ENCODE measurements at places on chromosomes 5 and 9. TPM values are rescaled to one million over a fixed set of nuclear protein-coding genes. Genes with fewer than 3 reads are reported as not detected.
A peak's percentile ranks its signal among the peaks of the same experiment; 100 is the strongest.

TMOD1 gene
- total RNA-seq: 0.08 TPM

NFIL3 gene
- total RNA-seq: 31.1 TPM

OTULINL gene
- 1.0 TPM for total RNA-seq

MLLT3 gene
- 16.2 TPM for total RNA-seq

SLC36A2 gene
- total RNA-seq: not detected

DCAF10 gene
- total RNA-seq: 21.6 TPM

PLK2 gene
- total RNA-seq: 343 TPM

- no peak for DNase-seq
Measured at GRCh38 chr5:80124121-80124918, 89.2 kb downstream of the THBS4 start.

GRCh38 chr5:172095368-172096206 is 89.1 kb upstream of the FBXW11 start:
- DNase-seq: no peak

DNA sequence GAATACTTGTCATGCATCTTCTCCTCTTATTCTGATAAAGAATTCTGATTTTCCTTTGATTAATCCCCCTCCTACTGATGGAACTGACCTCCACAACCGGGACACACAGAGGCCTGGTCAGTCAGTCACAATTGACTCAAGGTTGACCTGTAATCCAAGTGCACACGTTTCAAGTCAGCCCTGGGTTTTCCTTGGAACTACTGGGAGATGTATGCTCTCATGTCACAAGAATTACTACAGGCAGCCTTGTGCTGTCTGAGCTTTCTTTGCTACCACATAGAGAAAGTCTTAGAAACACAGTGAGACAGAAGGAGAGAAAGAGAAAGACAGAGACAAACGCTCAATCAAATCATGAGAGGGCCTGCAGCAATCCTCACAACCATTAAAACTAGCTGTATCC is 345.8 kb downstream of the PDE4D start:
- DNase-seq: no peak

DNA sequence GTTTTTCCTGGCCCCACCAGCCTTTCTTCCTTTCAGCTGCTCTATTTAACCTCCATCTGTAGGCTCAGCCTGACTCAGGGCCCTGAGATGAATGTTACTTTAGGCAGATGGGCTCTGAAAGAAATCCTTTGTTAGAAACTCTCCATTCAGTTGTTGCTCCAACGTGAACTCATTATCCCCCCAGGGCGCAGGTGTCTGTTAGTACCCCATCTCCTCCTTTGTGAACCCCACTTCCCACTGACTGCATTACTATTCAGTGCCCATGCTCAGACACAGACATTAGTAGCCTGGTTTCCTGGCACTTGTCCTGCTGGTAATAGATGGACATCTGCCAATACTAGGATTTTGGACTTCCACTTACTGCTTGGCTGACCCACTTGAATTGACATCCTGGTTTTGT is 1271.6 kb downstream of the PTPRD start:
- no peak for DNase-seq

DNA sequence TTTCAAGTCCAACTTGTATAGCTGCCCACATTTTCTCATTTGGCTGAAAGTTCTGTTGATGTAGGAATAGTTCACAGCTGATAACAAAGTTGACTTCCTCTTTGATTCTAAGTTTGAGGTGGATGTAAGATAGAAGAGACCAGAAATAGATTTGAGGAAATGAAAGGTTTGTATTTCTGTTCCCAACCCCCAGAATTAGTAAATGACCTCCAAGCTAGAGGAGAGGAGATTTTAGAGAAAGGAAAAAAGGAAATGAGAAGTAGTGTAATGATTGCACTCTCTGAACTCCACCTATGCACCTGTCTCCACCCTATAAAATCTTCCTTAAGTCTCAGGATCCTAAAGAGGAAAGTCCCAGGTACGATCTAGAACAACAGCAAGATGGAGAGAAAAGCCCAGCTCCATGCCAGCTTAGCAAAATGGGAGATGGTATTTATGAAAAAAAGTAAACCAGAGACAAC is 130.4 kb upstream of the POC5 start:
- DNase-seq: no peak

- no peak for DNase-seq
Measured at GRCh38 chr9:97480749-97481148, 20.7 kb upstream of the TMOD1 start.

DNA sequence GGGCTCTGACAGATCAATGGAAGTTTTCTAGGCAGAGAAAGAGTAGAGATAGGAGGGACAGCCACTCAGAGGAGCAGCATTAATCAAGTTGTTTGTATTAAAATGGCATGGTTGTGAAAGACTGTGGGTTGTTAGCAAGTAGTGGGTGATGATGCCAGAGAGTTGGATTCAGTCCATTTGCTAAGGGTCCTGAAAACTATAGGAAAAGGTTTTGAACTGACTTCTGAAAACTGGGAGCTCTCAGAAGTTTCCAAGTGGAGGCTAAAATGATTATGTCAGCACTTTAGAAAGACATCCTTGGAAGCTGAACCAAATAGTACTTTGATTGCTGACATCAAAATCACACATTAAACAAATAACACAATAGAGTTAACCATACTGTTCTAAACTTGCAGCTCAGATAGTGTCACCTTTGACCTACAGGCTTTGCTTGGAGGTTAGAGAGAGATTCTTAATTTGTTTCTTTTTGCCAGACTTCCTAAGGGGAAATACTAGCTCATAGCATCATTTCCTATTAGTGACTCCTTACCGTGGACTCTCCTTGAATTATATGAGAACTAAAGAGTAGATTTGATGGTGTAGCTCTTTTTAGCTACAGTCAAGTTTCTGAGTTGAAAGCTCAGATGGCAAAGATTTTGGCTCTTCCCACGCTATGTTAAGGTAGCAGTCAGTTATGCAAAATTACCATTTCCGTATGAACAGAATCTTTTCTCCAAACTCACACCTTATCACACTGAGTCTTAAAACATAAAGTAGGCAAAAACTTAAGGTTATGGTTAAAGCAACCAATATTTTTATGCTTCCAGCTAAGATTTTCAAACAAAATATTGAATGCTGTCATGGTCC is 277.1 kb downstream of the NR3C1 start:
- no peak for DNase-seq

- DNase-seq: peak; percentile 61
Measured at GRCh38 chr9:82923092-82923911, 139.6 kb downstream of the RASEF start.

DNA sequence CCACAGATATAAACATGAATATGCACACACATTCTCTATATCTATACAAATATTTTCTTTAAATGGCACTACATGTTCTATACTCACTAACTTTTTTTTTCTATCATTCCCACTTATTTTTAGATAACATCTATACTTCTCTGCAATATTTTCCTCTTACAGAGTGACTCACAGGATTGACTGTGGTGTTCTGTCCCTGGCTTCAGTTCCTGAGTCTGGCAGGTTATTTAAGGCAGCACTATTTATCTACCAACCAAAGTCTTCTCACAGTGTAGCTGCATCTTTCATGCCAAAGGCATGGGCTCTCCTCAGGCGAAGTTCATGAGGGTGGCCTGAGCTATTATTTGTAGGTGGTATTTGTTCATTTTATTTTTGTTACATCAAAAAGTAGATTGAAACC is 409.0 kb downstream of the PRR16 start:
- no peak for DNase-seq

GRCh38 chr9:87499424-87500017 is 1.9 kb downstream of the DAPK1 start:
- DNase-seq: no peak

GRCh38 chr9:114571391-114571790 is 16.2 kb upstream of the ATP6V1G1 start:
- DNase-seq: no peak

DNA sequence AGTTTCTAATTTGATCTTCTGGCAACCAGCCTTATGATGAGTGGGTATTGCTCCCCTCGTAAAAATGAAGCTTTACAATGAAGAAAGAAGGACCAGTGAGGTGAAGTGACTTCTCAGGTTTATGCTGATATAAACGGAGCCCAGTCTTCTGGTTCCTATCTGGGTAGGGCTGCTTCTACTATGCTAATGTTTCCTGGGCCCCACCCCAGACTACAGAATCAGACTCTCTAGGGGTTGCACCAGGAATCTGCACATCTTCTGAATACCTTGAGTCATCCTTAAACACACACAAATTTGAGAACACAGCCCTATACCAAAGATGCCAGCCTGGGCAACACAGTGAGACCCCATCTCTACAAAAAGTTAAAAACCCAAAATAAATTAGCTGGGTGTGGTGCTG is 16.2 kb downstream of the BTF3 start:
- DNase-seq: no peak

DNA sequence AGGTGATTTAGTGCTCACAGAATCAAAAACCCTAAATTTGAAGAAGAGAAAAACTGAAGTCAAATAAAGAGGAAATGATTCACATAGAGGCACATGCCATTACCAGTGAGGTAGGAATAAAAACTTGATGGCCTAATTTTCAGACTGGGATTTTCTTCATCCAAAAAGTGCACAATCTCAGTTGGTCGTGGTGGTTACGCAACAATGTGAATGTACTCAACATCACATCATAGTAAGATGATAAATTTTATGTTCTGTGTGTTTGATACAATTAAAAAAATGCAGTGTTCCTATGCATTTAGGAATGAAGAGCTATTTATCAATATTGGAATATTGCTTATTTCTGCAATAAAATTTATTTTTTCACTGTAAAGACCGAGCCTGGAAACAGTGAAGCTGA is 60.7 kb downstream of the SV2C start:
- no peak for DNase-seq

- DNase-seq: no peak
Measured at GRCh38 chr5:74736759-74737158, 30.2 kb downstream of the GFM2 start.

GRCh38 chr9:33341182-33341581 is 50.9 kb downstream of the NFX1 start:
- DNase-seq: no peak

DNA sequence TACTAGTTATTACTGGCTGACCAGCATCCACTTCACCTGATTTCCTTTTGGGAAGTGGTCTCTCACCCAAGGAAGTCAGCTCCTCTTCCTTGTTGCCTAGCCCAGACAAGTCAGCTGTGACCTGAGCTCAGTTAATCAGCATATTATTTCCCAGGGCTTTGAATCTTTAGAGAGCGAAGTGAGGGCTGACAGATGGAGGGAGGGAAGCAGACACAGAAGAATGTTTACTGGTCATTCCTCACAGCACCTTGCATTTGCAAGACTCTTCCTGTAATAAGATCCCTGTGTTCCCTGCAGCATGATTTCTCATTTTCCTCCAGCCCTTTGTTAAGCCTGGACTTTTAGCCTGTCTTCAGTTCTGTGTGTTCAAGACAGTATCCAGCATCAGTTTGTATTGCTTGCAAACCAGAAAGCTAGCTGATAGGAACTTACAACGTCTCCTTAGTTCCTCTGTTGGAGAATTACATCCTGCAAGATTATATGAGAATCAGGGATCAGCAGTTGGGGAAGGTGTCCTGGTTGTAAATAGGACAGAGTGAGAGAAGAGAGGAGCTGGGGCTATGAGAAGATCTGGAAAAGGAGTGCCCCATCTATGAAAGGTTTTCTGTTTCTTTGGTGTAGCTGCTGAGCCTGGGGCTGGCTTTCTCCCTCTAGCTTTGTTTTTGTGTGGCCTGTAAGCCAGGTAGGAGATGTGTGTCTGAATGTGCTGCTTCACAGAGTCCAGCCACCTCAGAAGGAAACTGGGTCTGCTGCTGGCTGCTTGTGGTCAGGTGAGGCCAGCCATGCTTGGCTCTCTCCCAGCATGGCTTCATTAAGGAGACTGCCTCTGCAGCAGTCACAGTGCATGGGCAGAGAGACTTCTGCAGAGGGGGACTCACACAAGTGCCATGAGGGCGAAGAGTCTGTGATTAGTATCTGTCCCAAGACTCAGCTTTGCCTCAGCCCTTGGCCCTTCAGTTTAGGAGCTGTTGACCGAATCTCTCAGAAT is 50.3 kb downstream of the MAN2A1 start:
- peak; percentile 61 for DNase-seq

DNA sequence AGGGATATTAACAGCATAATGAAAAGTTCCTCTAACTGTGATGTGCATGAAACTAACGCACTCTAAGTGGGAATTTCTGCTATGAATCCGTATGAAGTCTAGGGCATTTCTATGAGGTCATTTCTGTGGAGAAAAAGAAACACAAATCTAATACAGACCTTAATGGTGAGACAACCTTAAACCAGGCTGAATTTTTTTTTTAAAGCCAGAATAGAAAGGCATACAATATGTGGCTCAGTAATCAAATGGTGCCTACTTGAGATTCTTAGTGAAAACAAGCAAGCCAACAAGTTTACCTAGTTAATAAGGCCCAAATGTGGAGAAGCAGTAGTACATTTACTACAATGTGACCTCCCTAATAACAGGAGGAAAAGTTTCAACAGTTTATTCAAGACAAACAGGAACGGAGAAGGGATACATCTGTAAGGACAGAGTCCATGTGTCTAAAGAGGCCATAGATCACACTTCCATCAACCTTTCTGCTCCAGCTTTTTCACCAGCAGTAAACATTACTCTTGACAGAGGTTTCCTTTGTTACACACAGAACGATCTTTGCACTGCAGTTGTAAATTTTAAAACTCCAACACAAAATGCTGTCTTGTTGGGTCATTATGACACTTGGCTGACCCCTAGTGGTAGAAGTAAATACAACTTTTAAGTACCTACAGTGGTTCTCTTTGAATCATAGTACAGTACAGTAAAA is 26.2 kb downstream of the CARNMT1 start:
- DNase-seq: peak; percentile 70

- DNase-seq: no peak
Measured at GRCh38 chr9:37253377-37253937, 133.1 kb downstream of the ZCCHC7 start.

DNA sequence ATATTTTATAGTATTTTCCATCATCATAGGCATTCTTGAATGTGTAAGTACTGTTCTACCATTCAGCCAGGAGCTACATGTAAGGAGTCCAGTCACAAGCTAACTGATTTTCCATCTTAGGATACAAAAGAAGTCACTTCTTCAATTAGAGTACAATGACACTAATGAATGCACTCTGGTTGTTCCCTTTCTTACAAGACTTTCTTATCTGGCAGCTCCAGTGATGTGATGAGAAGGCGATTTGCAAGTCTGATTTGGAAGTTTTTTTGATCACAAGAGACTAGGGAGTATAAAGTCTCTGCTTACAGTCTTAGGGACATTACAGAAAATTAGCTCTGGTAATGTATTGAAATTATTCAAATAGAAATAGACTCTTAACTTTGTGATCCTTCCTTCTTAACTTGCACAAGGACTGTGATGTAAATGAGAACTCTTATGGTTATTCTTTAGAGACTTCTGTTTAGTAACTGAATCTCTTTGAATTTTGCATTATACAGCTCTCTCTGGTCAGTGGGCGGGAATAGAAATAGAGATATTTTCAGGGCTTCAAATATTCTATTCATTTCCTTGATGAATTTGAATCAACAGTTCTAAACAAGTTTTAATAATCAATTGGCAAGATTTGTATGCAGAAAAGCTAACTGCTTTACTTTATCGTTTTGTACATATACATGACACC is 130.4 kb upstream of the CDH6 start:
- DNase-seq: no peak

- DNase-seq: no peak
Measured at GRCh38 chr5:5101676-5102075, 38.5 kb upstream of the ADAMTS16 start.

Measured in kidney epithelial cell (primary cell).